ENCODE measurements at places on chromosomes 3 and 15. TPM values are rescaled to one million over a fixed set of nuclear protein-coding genes. Genes with fewer than 3 reads are reported as not detected.

Gene FAM174B
- total RNA-seq, result 0.66 TPM

Gene RPUSD3
- 30.1 TPM for total RNA-seq

Gene LRRC31
- total RNA-seq, result not detected

Gene DCP1A
- 32.0 TPM for total RNA-seq

Gene MCF2L2
- 0.53 TPM for total RNA-seq

Gene FANCD2OS
- not detected for total RNA-seq
